ENCODE measurements at places on chromosomes 12 and 14.

- DNase-seq = peak; percentile 46
Measured at GRCh38 chr12:14723763-14724162, 27.4 kb upstream of the GUCY2C start.

DNA sequence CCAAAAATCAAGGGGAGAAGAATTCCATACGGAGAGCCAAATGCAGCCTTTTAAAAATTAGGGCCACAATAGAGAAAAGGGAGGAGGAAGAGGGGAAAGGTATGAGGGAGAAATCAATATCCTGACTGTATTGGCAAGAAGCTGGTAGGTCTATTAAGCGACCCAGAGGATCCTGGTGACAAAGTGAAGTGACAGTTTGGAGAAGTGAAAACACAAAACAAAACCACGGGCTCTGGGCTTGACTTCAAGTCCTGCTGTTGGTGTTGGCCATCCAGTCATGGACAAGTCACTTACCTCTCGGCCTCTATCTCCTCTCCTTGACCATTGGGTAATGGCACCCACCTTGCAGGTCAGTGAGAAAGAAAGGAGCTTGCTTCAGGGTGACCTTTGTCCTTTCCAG, 47.0 kb upstream of the KCNA5 start:
- DNase-seq = no peak

DNA sequence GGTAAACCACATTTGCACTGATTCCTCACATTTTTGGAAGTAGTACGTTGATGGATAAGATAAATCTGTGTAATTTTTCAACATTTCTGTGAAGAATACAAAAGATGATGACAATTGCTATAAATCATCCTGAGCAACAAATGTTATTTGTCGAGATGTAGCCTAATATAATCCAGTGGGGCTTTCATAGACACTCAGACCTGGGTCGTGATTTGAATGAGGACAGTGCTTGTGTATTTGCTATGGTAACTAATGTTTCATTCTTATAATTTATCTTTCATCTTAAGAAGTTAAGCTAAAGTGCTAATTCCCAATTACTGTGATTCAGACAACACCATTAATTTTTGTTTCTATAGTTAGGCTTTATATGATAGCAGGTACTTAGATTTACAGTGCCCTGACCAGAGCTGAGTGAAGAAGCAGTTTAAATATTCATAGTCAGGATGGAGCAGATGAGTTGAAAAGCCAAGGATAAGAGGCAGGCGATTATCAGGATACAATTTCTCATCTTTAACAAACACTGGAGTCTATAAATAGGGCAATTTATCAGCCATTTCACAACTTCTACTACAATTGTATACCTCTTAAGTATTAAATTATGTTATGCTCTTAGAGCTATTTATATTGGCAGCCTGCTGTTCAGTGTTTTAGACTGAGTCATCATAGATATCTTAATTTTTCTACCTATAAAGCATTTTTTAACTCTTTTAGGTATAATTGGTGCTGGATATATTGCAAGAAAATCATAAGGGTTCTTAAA, 359.9 kb downstream of the TRHDE start:
- no peak for DNase-seq

- DNase-seq = no peak
Measured at GRCh38 chr12:112001576-112001975, 11.4 kb downstream of the TMEM116 start.

GRCh38 chr12:67459173-67459572, 189.4 kb upstream of the DYRK2 start:
- no peak for DNase-seq

- DNase-seq = no peak
Measured at GRCh38 chr14:64919618-64920017, 5.4 kb downstream of the CHURC1 start.

DNA sequence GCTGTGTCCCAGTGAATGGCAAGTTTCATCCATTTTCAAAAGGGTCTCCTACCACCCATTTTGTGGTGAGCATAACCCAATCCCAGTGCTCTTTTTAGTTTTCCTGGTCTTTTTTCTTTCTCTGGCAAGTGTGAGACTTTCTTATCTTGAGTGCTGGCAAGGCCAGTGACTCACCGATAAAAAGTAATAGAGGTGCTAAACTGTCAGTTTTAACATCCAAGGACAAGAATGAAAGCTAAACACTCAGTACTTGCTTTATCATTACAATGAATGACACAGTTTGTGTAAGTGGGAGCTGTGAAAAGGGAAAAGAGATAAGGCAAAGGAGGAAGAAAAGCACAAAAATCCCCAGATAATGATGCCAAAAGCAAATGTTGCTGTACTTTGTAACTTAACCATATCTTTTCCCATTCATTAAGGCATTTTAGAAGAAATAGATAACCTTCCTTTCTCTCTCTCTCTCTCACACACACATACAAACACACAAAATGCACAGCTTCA, 4.9 kb upstream of the LRIG3 start:
- no peak for DNase-seq

DNA sequence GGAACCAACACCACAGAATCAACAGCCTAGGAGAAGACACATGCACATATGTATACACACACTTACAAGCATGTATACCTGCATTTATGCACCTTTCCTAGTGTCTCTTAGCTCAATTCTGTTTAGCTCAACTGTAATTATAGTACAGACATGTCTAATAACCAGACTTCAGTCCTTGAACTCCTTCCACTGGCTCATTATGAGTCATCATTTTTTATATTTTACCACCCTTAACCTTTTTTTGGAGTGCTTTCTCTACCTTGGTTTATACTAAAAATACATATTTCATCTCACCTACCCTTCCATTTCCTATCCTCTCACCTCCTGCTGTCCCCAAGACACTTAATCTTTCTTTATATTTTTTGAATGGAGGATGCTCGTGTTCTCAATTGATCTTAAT, 110.4 kb downstream of the ARID2 start:
- no peak for DNase-seq

- DNase-seq = no peak
Measured at GRCh38 chr12:119679490-119679889, 11.6 kb downstream of the PRKAB1 start.

- DNase-seq = no peak
Measured at GRCh38 chr12:4900327-4900726, 9.4 kb upstream of the KCNA1 start.

DNA sequence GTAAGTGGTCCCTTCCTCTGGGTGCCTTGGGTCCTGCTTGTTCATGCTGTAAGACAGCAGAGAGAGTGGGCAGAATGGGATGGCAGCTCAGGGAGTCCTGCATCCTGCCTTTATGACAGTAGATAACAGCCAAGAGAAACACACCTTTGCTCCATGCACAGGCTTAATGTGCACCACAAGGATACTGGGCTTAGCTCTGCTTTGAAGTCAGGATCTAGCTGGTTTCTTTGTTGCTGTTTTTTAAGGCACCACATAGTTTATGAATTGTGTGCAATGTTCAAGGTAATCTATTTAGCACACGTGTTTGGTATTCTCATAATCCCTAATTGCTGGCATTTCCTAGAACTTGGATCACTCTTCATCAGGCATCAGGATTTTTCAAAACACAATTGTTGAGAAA, 239.5 kb upstream of the DCN start:
- no peak for DNase-seq

DNA sequence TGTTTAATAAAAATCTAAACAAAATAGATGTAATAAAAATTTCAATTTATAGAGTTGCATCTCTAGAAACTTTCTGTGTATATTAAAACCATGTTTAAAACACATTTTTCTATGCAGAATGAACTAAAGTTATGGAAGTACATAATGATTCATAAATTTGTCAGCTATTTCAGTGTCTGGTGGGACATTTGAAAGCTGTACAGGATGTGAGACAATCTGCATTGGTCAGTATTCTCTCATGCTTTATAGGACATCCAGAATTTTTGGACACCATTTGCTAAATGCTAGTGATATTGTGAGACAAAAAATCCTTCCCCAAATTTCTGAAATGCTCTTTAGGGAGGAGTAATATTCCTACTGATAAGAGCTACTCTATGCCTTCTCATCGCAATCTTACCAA, 13.3 kb downstream of the GPR135 start:
- no peak for DNase-seq

DNA sequence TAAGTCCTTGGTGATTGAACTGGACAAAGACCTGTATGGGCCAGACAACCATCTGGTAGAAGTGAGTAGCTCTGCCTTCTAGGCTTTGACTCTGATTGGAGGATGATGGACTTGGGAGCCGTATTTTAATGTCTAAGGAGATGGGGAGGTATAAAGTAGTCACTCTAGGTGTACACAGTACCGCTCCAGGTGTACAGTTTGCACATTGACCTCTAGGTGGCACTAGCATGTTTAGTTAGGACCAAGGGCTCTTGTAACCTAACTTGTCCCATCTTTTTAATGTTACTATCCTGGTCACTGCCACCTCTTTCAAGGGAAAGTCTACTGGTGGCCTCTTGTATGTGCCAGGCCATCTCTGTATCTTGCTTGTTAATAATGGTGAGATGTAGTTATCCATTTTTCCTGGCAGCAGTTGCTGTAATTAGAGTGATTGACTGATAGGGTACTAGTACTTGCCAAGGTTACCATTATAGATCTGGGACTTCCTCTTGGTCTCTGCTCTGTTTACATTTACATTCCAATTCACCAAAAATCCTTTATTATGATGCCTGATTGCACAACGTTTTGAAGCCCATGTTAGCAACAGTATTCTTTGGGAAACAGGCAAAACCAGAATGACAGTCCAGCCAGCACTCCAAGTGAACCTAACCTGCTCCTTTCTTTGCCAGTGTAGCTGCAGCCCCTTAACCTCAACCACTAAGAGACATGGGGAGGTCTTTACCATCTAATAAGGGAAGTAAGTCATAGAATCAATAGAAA, 3.6 kb downstream of the SMARCD1 start:
- peak; percentile 53 for DNase-seq

GRCh38 chr12:116591855-116592637, 32.9 kb downstream of the MAP1LC3B2 start:
- DNase-seq = no peak

DNA sequence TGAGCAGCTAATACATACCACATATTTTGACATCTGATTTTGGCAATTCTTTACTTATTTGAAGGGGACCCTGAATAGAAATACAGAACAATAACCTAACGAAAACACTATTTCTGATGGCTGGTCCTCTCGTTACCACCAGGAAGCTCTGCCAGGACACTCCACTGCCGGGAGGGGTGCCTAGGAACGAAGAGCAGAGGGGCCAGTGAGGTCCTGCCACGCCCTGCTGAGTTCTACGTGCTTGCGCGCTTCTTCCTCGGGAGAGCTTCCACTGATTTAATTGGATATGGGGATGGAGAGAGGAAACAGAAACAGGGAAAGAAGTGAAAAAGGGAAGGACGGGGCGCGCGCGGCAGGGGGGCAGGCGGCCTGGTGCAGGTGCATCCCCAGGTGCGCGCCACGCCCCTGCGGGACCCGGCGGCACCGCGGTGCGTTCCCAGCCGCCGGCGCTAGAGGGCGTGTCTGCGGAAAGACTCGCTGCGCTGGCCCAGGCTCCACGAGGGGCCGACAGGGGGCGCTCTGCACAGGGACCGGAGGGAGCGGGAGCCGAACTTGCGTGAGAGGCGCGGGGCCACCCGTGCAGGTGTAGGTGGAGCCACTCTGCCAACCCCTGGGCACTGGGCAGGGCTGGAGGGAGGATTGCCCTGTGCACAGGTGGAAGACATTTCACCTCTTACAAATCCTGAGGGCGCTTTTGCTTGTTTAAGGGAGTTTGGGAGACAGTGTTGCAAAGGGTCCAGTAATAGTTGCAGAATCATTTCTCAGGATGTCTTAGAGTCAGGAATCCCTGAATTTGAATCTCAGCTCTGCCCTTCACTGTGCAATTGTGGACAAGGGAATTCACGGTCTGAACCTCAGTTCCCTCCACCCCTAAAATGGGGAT, 986.3 kb upstream of the TMEM132C start:
- DNase-seq = peak; percentile 18

GRCh38 chr12:82357340-82357739, 847 bp downstream of the CCDC59 start:
- DNase-seq = no peak

- peak; percentile 2 for DNase-seq
Measured at GRCh38 chr12:49233842-49234526, 30.9 kb upstream of the TUBA1C start.

- DNase-seq = no peak
Measured at GRCh38 chr12:46650688-46651087, 175.1 kb downstream of the SLC38A4 start.

DNA sequence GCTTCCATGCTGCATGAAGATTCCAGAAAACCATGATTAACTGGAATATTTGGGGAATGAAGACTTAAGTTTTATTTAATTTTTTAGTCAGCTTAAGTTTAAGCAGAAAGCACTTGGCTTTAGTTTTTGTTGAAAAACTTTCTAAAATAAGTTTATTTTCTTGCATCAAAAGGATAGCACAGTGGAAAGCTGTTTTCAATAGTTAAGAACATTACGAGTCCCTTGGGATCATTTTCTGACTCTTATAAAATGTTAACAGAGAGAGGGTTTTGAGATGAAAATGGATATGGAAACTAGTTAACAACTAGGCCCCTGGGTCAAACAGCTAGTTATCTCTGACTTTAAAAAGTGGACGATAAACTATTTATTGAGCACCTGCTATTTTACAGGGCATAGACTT, 181.9 kb upstream of the SLC38A2 start:
- DNase-seq = no peak

- DNase-seq = no peak
Measured at GRCh38 chr12:80195074-80195726, 95.9 kb downstream of the OTOGL start.

DNA sequence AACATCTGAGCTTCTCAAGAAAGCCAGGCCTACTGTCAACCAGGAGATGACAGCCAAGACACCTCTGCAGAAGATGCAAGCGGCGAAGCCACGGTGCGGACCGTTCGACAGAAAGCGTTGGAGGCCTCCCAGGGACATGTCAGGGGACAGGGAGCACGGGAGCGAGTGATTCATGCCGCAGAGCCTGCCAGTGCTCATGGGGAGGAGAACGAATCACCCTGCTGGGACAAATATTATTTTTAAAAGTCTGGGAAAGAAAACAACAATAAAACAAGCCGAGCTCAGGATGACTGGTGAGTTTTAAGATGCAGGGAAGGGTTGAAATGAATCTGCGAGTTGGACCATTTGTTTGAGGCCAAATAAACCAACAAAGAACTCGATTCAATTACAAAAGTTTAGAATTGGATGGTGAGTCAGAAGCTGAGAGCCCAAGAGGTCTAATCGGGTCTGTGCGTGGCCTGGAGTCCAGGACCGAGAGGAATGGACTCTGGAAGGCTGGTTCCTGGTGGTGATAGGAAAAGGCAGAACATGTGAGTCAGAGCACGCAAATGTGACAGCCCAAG, 91.0 kb downstream of the RBM19 start:
- DNase-seq = no peak

- no peak for DNase-seq
Measured at GRCh38 chr12:91994208-91994797, 151.3 kb downstream of the BTG1 start.
